CD4-positive, alpha-beta T cell treated with Interleukin-17A for 4 hours (primary cell): ENCODE measurements at places on chromosomes 3 and 15.

DNA sequence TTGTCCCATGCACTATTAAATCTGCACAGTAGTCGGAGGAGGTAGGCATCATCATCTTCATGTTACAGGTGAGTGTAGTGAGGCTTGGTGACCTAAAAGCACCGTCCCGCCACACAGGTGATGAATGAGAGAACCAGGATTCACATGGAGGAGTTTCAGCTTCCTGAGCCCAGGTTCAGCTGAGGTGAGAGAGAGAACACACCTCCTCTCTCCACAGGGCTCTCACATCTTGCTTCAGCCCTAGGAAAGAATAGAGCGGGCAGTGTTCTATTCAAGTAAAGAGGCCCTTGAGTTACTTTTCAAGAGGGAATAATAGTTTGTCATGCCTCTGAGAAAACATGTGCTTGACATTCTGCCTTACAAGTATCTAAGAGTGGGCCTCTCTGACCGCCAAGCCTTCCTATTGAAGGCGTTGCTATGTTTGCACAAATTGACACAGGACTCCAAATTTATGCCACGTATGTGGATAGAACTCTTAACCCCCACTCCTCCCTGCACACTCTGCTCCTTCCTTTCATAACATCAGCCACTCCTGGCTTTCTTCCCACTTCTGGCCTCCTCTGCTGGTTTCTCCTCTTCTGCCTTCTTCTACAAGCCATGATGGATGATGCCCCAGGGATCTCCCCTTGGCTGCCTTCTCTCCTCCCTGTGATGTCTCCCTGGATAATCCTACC is 138.3 kb upstream of the ABHD17C start:
- DNase-seq: no peak

GRCh38 chr15:62809968-62810260 is 232.6 kb upstream of the TPM1 start:
- no peak for DNase-seq

GRCh38 chr3:94564247-94564646 is 501.4 kb downstream of the NSUN3 start:
- no peak for DNase-seq

- DNase-seq: peak; percentile 4
Observed at GRCh38 chr3:123449102-123449996, 459 bp upstream of the ADCY5 start.

- DNase-seq: no peak
Observed at GRCh38 chr3:193780397-193780796, 187.4 kb downstream of the OPA1 start.

GRCh38 chr3:4674216-4674615 is 181.1 kb downstream of the ITPR1 start:
- no peak for DNase-seq

DNA sequence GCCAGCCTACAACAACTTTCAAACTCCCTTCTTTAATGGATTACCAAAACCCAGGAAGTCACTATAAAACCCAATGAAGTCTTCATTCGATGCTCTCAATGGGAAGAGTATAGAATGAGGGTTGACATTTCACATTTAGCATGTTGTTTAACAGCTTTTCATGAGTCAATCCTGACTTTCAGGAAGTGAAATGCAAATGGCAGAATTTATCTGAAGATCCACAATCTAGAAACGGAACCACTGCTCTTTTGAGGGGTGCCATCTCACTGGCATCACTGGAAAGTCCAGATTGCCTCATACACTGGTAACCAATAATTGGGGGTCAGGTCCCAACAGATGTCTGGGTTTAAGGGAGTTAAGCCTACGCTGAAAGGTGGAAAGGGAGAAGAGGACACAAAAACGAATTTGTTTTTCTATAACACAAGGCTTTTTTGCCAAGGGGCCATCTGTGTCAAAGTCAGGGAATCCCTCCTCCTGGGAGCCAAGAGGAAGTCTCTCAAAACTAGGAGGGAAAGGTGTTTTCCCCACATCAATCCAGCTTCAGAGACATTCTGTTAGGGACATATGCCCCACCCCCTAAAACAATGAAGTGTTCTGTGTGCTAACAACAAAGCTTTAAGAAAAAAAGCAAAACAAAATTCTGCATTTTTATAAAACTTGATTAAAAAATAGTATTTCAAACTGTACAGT is 12.0 kb upstream of the ATP1B3 start:
- DNase-seq: no peak

DNA sequence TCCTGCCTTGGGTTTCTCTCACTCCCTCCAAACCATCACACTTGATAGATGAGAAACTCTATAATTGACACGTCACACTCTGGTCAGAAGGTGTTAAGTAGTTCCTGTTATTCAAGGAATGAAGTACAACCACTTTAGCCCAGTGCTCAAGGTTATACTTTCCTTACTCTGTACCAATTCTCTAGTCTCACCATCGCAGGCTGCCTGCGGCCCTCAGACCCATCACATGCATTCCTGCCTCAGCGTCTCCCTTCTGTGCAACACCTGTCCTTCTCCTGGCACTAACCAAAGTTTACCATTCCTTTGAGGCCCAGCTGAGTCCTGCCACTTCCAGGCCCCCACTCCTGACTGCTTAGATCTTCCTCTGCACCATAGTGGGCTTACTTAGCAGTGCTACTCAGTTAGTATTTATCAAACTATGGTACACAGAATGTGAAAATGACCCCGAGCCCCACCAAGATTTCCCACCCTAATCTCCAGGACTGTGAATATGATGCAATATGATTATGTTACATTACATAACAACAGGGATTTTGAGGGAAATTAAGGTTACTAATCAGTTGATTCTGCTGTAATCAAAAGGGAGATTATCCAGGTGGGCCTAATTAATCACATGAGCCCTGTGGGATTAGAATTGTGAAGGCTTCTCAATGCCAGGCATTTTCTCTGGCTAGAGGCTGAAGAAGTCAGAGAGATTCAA is 36.2 kb downstream of the SPINK8 start:
- no peak for DNase-seq

DNA sequence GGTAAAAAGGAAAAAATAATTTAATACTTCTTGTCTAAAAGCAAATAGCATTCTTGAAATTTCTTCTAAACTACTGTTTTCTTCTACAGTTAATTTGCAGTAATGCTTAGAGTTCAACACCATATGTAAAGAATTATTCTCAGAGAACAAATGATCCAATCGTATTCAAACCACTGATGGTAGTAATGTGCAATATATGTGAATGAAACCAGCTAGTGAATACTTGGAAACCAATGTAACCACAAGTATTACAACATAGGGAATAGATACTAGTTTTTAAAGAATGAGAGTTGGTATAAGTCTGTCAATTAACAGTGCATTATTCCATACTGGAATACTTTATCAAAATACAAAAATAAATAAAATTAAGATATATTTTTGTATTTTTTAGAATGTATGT is 850.0 kb downstream of the DIPK2A start:
- DNase-seq: no peak

DNA sequence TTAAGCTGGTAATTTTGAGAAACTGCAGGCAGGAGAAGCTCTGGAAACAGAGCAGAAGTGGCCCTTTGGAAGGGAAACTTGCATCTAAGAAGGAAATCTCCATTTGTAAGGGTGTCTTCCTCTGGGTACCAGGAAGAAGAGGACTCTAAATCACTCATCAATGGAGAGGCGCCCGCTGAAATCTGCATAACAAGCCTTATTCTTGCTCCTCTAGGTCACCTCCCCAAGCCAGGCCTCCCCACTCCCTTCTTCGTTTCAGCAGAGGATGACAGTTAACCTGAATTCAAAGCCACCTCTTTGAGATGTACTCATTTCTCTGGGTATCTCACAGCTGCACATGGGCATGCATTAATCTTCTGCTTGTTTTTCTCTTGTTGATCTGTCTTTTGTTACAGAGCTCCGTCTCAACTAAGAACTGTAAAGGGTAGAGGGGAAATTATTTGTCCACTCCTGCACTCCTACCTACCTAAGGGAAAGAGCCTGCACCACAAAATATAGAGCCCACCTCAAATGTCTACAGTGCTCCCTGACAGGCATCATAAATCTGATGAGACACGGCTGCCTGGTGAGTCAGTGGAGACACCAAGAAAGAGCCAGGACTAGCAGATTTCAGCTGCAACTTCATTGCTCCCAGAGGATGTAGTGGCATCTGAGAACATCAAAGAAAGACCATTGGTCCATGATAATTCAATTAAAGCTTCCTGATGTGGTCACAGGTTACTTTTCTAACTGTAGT is 51.5 kb downstream of the GABRB3 start:
- DNase-seq: no peak

DNA sequence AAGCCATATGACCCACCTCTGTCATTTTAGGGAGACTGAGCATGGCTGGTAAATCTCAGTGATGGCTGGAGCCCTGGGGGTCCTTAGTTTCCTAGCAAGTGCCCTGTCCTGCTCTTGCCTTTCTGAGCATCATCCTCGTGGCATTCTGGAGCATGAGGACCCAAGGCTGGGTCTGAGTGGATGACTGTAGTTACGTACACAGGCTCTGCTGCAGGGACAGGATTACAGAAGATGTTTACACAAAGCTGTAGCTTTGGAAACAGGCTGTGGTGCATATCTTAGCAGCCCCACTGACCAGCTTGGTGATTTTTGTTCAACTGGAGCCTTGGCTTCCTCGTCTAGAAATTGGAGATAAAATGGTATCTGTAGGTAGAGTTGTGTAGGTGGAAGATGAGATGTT is 272.9 kb upstream of the CTDSPL start:
- no peak for DNase-seq
